ENCODE measurements at places on chromosomes 1 and 21.
A peak's percentile ranks its signal among the peaks of the same experiment; 100 is the strongest.

DNA sequence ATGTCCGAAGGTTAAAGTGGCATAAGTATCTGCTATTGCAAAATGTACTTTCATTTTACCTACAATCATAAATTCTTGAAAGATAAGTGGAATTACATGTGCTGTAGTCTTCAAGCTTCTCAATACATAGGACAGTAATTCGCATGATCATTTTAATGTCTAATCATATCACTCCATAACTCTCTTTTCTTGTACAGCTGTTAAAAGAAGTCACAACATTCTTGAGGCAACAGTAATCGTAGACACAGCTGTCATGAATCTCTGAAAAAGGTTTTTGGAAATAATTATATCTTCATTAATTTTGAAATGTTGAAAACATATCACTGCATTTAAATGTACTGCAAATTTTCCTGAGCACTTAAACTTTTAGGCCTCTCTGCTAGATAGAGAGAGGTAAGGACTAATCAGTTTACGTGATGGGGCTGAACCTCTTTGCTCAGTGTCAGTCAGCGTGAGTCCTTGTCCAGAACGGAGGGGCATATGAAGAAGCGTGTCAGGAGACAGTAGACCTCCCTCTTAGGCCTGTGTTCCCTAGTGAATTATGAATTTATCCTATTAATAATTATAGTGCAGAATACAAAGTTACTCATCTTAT lies 133.4 kb downstream of the NEK7 start:
- no peak for DNase-seq

- DNase-seq, result peak; percentile 28
Measured at GRCh38 chr1:244226435-244226834, 175.4 kb downstream of the ZBTB18 start.

DNA sequence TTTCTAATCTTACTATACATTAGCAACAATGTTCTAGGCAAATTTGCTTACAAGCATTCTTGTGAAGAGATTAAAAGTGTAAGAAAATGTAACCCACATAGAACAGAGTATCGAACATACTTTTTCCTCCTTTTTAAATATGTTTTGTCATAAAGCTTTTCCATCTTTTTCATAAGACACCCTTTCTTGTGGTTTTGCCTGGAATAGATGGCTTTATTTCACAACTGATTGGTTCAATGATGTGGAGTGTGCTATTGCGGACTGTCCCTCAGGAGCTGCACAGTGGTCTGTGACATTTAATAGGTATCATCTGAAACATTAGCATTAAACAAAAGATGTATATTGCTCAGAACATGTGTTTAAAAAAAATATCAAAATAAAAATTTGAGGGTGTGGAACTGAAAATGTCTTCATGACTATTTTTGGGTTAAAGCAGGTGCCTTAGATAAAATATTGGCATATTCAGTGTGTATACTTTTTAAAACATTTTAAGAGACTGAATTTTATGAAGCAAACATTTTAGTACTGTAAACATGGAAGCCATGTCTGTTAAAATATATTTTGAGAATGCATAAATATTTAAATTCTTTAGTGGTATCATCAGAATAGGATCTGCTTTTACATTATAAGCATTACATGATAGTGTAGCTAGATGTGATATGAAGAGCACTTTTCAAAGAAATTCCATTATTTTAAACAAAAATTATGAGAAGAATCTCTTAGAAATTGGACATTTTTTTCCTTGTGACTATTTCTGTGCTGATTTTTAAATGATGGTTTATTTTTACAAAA lies 48.3 kb upstream of the C1orf146 start:
- no peak for DNase-seq

DNA sequence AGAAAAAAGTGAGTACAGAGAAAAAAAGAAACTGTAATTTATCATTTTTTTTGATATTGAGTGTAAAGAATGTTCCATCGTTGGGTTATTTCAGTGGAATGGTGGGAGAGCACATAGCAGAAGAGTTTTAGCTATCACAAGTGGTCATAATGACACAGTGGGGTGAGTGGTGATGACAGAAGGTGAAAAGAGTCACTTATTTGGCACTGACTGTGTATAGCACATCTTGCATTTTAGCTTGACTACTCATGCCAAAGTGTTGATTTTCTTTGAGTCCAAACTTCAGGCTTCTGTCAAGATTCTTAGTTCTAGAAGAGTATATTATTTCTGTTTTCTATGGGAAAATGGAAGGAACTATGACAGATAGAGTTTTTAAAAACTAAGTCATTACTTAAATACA lies 261.2 kb downstream of the GRIK1 start:
- DNase-seq, result no peak

GRCh38 chr1:221335161-221336101 lies 406.5 kb downstream of the DUSP10 start:
- DNase-seq, result peak; percentile 69

DNA sequence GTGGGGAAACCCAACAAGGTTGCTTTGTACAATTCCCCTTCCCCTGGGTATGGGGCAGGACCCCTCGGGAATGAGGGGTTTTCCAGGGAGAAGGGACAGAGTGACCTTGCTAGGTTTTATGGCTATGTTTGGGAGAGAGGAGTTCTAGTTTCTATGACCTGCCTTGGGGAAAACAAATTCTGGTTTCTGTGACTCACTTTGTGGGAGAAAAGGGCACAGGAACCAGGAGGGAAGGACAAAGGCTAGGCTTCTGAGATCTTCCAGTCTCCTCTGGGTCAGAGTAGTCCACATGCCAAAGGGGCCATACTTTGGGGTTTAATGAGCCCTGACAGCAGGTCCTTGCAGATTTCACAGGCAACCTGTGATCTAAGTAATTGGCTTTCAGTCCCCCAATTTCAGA lies 5.5 kb upstream of the PTGER3 start:
- no peak for DNase-seq

DNA sequence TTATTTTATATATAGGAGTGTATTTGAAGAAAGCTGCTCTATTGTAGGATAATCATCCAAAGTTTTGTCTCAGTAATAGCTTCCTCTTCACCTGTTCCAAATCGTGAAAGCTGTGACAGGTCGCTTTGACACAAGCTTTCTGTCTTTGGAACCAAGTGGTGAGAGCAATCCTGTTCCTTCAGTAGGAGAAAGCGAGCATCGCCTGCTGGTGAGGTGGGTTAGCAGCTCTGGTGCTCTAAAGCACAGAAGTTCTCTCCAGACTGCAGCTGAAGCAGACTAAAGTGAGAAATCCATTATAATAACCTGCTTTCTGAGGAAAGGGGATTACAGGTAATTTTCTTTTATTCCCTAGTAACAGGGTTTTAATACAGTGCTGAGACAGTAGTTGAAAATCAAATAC lies 803.8 kb downstream of the ADGRL2 start:
- peak; percentile 29 for DNase-seq

GRCh38 chr1:165884690-165885304 lies 57.4 kb downstream of the UCK2 start:
- DNase-seq, result no peak

DNA sequence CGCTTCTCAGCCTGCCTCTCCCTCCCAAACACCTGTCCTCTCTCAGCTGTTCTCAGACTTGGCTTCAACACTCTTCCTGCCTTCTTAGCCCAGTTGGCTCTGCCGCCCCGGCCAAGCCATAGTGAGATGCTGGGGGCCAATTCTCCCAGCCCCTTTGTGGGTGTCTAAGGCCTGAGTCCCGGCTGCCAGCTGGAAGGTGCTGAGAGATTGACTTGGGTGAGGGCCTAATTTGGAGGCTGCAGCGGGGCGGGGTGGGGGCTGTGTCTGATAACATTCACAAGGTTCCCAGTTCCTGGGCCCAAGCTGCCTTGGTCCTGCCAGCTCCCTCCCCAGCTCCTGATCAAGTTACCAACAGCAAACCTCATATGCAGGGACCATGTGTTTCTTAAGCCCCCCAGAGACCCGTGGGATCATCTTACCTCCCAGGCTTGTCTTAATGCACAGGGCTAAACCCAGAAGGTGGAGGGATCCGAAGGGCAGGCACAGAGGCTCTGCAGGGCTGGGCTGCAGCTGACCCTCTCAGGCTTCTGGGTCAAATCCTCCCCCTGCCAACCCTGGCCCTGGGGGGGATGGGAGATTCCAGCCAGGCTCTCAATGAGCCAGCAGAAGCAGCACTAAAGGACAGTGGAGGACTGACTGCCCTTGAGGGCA lies 9.8 kb downstream of the INKA2 start:
- no peak for DNase-seq

DNA sequence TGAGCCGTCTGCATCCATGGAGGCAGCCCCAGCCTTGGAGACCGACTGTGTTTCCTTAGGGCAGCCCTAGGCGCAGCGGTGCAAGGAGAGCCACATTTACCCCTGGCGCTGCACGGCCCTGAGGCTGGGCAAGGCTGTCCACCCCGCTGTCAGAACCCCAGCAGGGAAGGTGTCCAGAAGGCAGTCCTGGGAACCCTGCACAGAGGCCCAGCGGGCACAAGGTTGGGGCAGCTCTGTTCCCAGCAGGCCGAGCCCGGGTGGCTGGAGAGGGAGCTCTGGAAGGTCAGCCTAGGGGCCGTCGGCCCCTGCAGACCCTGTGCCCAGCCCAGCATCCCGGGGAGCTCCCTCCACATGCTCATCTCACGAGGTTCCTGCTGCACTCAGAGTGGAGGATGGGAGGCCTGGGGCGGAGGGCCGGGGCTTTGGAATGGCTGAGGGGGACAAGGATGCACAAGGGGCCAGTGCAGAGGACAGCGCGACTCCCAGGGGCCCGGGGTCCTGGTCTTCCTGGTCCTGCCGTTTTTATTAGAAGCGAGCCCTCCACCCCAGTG lies 19.9 kb upstream of the SAMD11 start:
- no peak for DNase-seq

- DNase-seq, result peak; percentile 4
Measured at GRCh38 chr1:143611159-143611558, 360.6 kb downstream of the FAM72C start.

DNA sequence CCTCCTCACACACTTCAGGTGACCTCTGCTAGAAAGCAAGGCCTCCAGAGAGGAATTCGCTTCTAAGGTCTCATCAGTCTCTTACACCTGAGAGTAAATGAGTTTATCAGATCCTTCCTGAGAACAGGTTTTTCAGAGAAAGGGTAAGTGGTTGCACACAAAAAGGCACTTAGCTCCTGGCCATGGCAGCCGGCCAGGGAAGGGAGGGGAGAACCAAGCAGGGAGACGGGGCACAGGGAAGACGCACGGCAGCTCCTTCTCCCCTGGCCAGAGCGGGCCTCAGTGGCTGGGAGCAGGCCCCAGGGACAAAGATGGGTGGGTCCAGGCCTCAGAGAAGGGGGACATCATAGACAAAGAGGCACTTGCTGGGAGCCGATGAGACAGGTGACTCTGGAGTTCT lies 3.6 kb upstream of the TNNT2 start:
- DNase-seq, result no peak

DNA sequence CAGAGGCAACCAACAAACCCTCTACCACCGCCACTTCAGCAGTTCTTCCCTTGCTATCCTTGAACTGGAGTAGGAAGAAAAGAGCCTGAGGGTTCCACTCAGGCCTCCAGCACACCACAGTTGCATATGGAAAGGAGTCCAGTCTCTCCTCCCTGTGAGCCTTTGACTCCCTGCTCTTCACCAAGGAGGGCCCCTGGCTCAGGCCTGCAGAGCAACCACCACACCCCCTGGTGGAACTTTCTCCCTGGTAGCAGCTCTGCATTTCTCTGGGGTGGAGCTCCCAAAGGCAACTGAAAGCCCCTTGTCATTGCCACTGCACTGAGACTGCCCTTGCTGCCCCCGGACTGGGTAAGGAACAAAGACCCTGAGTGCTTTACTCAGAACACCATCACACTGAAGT lies 1021.5 kb upstream of the ADGRL2 start:
- DNase-seq, result no peak

DNA sequence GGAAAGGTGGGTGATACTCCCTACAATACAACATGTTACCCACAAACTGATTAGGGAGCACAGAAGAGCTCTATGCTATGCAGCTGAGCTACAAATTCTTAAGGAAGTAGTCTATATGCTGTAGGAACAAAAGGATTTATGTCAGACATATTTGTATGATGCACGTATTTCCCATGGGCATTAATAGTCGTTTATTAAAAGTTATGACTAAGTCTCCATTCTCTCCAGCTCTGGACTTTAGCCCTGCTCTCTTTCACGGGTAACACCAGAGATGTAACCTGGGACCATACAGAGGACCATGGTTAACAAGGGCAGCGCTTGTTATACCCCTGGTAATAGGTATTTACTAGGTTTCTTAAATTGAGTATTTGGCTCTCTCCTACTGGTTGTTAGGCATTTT lies 168.2 kb upstream of the C1orf105 start:
- no peak for DNase-seq

GRCh38 chr1:101144671-101145448 lies 92.0 kb upstream of the S1PR1 start:
- DNase-seq, result no peak

GRCh38 chr1:66809736-66810326 lies 8.8 kb upstream of the INSL5 start:
- DNase-seq, result peak; percentile 2

GRCh38 chr1:154417338-154417608 lies 12.1 kb downstream of the IL6R start:
- DNase-seq, result no peak

GRCh38 chr1:89871768-89872473 lies 51.1 kb downstream of the LRRC8D start:
- DNase-seq, result no peak

DNA sequence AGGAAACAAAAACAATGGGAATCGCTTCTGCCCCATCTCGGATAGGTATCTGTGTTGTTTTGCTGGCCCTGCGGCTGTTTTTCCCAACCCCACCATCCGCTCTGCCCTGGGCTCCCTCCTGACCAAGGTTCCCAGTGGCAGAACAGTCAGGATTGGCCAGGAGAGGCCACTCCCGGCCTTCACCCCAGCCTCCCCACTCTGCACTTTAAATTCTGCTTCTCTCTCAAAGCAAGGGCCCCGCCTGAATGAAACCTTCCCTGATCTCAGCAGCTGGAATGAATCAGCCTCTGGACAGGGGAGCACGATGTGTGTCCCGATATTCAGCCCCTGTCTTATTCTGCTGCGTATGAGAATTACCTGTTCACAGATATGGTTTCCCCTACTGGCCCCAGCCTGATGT lies 16.3 kb downstream of the C1orf115 start:
- DNase-seq, result no peak

DNA sequence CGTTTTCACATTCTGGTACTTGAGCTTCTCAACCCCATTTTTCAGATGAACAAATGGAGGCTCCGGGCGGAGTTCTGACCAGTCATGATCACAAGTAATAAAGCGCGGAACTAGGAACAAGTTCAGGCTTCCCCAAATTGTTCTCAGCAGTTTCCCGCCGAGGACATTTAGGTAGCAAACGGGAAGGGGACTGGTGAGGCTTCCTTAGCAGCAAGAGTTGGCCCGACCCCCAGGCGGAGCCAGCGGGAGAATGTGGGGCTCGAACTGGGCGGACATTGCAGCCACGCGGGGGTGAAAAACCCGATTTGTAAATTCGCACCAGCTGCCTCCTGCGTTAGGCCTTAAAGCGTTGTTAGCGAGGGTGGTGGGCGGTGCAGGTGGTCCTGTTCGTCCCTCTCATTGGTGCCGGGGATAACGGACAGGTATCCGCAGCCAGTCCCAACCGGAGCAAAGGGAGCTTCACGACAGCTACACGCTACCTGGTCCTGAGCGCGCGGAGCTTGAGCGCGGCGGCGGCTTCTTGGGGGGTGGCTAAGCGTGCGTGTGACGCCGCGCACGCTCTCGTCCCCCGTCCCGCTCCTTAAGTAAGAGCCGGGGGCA lies 15.3 kb downstream of the SEMA6C start:
- no peak for DNase-seq

GRCh38 chr1:245086389-245086969 lies 68.3 kb upstream of the KIF26B start:
- no peak for DNase-seq

Measured in Daoy (cell line).